T-cell (primary cell): ENCODE measurements at places on chromosomes 2 and 18.

DNA sequence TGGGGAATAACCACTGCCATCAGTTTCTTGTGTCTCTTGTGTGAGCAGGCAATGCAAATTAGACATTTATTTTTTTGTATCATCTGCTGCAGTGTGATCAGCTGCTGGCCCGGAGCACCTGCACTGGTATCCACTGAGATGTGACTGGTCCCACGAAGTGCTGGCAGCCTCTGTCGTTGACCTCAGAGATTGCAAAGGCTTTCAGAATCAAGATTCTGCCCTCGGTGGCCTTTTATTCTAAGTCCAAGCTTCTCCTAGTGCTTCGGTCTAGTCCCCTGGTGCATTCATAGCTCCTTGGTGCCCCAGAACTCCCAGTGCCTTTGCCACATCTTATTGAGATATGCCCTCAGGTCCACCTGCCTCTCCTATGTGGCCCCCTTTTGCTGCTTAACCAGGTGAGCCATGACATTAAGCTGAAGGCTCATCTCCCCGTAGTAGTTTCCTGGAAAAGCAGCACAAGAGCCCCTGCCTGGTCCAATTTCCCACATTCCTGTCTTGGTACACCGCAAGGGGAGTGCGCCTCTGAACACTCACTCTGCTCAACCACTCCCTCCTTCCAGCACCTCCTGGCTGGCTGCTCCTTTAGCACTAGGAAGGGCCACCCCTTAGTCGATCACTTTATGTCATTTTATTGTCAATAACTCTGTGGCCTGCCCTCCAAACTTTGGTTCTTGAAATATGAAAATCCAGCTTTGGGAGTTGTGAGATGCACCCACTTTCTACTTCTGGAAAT, 27.1 kb upstream of the MARCO start:
- DNase-seq: no peak

- no peak for DNase-seq
Measured at GRCh38 chr2:138000009-138000408, 35.7 kb downstream of the HNMT start.

- DNase-seq: no peak
Measured at GRCh38 chr2:235911125-235911524, 257.1 kb downstream of the GBX2 start.

DNA sequence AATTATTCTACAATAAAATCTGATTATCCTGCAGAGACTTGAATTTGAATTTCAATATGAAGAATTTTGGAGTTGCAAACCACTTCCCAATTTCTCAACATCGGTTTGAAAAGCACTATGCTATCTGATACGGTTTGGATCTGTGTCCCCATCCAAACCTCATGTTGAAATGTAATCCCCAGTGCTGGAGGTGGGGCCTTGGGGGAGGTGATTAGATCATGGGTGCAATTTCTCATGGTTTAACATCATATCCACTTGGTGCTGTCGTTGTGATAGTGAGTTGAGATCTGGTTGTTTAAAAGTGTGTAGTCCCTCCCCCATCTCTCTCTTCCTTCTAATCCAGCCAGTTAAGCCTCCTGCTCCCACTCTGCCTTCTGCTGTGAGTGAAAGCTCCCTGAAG, 205.7 kb downstream of the NBAS start:
- no peak for DNase-seq

DNA sequence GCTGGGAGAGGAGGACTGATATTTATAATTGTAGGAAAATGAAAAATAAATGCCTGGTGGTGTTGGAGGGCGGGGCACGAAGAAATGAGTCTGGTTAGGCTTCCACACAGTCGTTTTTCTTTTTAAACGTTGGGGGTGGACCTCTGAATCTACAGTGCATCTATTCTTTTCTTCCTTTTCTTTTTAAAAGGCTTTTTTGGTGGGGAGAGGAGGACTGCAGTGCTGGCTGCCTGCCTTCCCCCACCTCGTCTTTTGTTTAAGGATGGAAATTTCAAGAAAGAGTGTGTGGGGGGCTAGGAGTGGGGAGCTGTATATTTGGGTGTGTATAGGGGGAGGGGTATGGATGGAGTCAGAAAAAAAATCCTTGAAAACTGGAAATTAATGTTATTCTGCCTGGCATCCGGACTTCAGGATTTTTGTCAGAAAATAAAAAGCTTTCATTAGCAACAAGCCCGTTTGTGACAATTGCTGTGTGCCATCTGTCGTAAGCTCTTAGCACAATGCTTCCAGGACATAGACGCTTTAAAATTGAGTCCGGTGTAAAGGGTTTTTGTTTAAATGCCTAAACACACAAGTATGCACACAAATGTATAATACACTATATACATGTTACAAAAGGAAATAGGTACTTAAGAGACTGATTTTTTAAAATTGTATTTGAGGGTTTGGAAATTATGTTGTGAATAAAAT, 1.1 kb downstream of the MAP2 start:
- no peak for DNase-seq

GRCh38 chr2:216348756-216349308, 23.5 kb downstream of the MARCHF4 start:
- no peak for DNase-seq

DNA sequence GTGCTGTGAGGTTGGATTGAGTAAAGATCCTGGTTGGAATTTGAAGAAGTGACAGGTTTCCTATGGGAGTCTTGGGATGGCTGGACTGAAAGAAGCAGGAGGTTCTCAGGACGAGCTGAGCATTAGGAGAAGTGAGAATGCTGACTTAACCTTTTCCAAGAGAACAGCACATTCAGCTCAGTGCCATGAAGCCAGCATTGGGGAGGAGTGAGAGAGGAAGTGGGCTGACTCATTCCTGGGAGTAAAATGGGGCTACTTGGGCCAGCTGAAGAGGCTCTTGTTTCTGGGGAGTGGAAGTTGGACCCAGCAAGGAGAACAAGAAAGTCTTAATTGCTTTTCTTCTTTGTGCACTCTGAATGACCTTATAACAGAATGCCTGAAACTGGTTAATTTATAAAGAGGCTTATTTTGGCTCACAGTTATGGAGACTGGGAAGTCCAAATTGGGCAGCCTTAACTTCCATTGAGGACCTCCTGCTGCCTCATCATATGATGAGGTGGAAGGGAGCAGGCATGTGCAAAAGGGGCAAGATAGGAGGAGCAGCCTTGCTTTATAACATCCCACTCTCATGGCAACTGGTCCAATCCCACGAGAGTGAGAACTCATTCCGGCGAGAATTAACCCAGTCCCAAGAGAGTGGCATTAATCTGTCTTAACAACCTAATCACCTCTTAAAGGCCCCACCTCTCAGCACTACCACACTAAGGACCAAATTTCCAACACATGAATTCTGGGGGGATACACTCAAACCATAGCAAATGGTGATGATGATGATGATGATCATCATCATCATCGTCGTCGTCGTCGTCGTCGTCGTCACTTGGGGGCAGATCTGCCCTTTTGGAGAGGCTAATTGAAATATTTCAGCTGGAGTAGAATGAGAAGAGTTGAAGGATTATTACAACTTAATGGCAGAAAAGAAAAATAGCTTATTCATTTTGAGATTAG, 26.1 kb downstream of the DGUOK start:
- DNase-seq: no peak

GRCh38 chr2:238231251-238231793, 8.5 kb downstream of the HES6 start:
- peak; percentile 82 for DNase-seq

GRCh38 chr18:13036622-13037320, 45.6 kb downstream of the CEP192 start:
- DNase-seq: no peak

GRCh38 chr18:42141439-42141838, 186.4 kb downstream of the PIK3C3 start:
- DNase-seq: no peak

DNA sequence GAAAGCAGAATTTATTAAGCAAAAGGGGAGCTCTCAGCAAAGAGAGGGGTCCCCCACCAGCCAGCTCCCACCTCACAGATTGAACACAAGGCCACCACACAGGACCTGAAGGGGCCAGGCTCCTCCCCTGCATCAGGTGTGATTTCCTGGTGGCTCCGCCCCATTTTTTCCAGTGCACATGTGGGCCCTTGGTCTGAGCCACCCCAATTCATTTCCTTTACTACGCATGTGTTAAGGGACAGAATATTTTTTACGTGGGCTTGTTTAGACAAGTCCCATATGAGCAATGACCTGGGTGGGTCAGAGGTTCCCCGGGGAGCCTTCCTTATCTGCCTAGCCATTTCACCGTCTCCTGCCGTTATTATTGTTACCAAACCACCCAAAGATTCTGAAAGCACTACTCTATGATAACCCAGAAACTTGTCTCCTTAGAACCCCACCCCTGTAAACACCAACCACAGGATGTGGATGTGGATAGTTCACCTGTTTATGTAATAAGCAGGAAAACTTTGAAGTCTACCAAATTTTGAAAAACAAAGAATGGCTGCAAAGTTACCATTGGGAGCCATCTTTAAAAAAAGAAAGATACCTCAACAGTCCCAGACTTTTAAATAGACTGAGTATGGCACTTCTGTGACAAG, 191.7 kb downstream of the CD226 start:
- peak; percentile 20 for DNase-seq

- no peak for DNase-seq
Measured at GRCh38 chr2:188412190-188412589, 120.5 kb downstream of the GULP1 start.

- DNase-seq: peak; percentile 63
Measured at GRCh38 chr18:77063260-77063659, 69.3 kb downstream of the MBP start.

DNA sequence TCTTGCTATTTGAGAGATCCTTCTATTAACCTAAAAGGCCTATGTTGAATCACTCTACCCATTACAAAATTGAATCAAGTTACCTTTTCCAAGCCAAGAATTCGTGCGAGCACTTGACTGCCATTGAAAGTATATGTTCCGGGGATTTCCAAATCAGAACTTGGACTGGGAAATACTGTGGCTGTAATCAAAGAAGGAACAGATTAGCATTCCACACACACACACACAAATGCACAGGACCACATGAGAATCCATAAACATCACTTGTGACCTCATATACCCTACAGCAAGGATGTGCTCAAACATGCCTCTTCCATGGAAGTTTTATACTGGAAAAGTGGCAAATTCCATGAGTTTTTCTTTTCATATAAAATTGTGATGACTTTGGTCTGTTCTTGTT, 86.0 kb downstream of the ABCA12 start:
- DNase-seq: no peak

DNA sequence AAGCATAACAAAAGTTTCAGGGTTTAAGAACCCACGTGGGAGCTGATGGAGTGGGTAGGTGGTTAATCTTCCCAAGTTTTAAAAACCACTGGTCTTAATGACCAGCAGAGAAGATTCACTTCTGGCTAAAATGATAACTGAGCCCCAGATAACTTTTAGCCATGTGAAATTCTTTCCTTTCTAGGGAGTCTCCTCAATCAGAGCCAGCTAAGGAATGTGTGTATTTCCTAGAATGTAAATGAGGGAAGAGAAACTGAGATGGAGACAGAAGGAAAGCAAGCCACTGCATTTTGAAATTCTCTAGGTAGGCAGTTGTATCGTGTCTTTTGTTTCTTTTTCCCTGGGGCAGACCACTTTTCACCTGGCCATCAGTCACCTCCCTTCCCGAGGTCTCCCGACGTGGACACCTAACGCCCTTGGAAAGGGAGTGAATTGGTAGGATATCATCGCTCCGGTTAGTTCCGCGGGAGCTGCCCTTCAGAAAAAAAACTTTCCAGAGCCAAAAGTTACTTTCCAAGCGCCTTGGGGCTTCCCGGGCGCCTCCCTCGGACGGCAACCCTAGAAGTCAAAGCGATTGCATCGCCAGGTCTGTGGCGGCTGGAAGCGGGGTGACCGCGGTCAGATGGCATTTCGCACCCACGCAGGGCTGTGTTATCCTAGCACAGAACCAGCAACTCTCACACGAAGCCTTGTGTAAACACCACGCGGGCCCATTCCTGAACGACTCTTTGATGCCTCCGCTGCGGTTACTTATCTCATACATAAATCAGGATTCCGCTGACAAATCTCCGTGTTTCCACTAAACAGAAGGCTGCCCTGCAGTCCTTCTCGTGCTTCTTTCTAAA, 1.3 kb downstream of the COLEC12 start:
- DNase-seq: no peak

- no peak for DNase-seq
Measured at GRCh38 chr2:2662847-2663356, 331.8 kb upstream of the MYT1L start.

DNA sequence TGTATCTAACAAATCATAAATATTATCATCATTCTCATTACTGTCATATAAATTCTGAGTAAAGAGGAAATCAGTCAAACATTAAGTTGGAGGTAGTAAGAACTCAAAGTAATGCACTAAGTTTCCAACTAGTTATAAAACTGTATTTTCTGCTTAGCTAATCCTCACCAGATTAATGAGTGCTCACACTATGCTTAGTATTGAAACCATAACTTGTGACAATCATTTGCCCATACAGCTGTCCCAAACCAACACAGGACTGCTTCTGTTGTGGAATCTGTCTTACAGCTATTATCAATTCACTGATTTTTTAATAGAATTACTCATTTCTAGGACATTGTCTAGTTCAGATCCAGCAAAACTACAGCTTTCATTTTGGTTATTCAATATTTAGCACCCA, 41.5 kb upstream of the TANK start:
- DNase-seq: no peak

- no peak for DNase-seq
Measured at GRCh38 chr2:72106978-72107377, 40.7 kb downstream of the CYP26B1 start.

- no peak for DNase-seq
Measured at GRCh38 chr2:41600460-41600859, 447.4 kb upstream of the PKDCC start.

DNA sequence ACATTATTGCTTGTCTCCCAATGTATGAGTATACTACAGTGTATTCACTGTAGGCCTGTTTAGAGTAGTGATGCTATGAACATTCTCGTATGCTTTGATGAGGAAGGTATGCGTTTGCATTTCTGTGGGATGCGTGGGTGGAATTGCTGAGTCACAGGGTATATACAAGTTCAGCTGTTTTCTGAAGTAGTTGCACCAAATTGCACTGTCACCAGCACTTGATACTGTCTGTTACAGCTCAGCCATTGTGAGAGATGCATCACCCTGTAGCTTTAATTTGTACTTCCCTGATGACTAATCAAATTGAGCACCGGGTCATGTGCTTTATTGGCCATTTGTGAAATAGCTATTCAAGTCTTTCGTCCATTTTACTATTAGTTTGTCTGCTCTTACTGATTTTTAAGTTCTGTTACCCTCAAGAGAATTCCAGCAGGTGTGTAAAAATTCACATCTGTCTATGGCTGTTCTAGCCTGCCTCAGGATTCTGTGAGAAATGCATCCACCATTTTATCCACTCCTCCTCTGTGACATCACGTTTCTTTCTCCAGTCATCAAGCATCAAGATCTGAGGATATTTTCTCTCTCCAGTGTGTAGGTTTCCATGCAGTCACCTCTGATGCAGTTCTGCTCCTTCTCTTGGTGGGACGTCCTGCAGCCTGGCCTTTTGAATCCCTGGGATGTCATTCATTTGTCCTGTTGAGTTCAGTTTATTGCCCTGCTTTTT, 72.5 kb downstream of the DGKD start:
- no peak for DNase-seq

- no peak for DNase-seq
Measured at GRCh38 chr2:39099310-39099869, 21.5 kb downstream of the SOS1 start.

GRCh38 chr18:38663682-38664081, 1098.1 kb upstream of the CELF4 start:
- DNase-seq: no peak
